ENCODE measurements at places on chromosomes 13 and 19. TPM values are rescaled to one million over a fixed set of nuclear protein-coding genes. Genes with fewer than 3 reads are reported as not detected.

DNA sequence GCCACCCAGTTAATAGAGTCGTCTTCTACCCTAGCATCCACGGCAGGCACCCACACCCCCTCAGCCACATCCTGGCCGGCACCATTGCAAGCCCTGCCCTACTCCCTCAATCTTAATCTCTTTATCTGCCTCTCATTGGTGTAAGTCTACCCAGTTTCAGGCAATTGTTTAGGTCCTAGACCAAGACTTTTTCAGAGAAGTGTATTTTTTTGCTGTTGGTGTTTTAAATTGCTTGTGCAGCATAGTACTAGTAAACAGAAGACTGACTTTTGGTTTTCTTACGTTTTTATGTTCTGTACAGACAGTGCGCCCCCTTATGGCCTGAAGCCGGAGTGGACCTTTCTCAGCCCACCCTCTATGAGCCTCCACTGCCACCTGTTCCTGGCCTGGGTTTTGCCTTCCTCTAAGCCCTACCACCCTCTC lies 2.3 kb upstream of the LCP1 start:
- no peaks in the 10 kb centered on the region for H3K36me3 ChIP-seq
- H3K27ac ChIP-seq, result peak overlapping the region; percentile 99
- H3K4me3 ChIP-seq, result peak overlapping the region; percentile 92
- peaks cover 44% of the 10 kb centered on the region for H3K4me1 ChIP-seq
- DNase-seq, result peak; percentile 79

DNA sequence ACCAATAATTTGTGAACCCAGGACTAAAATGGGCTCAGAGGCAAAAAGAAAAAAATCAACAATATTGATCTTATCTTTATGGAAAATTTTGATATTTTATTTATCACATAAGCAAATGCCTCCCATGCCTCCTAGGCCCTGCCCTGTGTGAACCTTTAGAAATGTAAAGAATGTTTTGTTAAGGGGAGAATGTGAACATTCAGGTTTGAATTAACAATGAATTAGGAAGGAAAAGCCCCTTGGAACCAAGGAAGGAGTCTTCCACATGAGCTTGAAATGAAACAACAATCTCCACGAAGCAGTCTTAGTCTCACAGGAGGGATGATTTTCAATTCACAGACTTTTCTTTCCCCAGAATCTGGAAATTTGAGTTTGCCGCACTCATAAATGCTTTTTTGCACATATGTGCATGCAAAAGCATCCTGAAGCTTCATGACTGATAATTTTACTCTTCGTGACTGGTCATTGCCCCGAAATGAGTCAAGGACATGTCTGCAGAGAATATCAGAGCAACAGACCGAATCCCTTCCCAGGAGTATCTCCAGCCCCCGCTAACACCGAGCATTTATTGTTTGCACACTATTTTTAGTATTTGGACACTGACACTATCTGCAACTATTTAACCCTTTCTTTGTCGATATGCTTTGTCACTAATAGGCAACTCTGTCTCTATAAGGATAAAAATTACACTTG lies 135.2 kb downstream of the DCT start:
- no peak overlapping the region for H3K4me3 ChIP-seq
- no peak overlapping the region for H3K27ac ChIP-seq
- no peaks in the 10 kb centered on the region for H3K27me3 ChIP-seq
- no peaks in the 10 kb centered on the region for H3K4me1 ChIP-seq
- DNase-seq, result no peak
- H3K36me3 ChIP-seq, result no peaks in the 10 kb centered on the region

DNA sequence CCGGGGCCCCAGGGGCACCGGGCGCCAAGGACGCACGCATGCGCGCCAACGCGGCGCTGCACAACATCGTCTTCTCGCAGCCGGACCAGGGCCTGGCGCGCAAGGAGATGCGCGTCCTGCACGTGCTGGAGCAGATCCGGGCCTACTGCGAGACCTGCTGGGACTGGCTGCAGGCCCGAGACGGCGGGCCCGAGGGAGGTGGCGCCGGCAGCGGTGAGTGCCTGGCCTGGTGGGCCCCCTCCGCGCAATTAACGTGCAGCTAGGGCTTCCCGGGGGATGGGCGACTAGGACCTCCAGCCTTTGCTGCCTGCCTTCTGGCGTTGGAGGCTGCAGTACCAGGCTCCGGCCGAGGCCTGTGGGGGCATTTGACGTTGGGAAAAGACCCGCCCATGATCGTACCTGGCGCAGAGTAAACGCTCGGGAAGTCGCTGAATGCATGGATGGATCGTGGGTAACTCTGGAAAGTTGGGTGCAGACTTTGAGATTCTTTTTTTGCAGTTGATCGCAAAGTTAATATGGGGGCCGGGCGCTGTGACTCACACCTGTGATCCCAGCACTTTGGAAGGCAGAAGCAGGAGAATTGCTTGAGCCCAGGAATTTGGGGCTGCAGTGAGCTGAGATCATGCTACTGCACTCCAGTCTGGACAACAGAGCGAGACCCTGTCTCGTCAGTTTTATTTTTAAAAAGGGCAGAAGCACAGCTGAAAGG lies 7.3 kb downstream of the APC2 start:
- peaks cover 13% of the 10 kb centered on the region for H3K27me3 ChIP-seq
- no peak overlapping the region for H3K27ac ChIP-seq
- no peak for DNase-seq
- peaks cover 21% of the 10 kb centered on the region for H3K4me1 ChIP-seq

DNA sequence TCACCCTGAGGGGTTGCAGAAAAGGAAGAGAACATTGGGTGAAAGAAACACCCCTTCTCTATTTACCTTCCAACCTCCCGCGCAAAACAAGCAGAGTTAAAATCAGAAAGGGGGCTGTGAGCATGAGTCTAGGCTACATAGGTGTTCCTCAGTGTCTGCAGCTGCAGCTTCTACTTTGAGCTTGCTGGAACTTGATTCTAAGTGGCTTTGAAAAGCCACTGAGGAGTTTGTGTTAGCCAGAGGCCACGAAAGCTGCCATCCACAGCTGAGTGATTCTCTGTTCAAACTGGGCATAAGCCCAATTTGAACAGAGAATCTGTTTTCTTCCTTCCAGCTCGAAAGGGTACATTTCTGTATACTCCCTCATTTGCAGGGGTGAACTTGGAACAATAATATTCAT lies 343.9 kb downstream of the PCDH9 start:
- peaks cover 7% of the 10 kb centered on the region for H3K36me3 ChIP-seq
- DNase-seq, result no peak
- peak overlapping the region; percentile 62 for H3K4me3 ChIP-seq
- peaks cover 36% of the 10 kb centered on the region for H3K4me1 ChIP-seq
- peak overlapping the region; percentile 3 for H3K27ac ChIP-seq

- no peak overlapping the region for H3K4me3 ChIP-seq
- H3K27me3 ChIP-seq, result no peaks in the 10 kb centered on the region
- H3K4me1 ChIP-seq, result no peaks in the 10 kb centered on the region
- H3K36me3 ChIP-seq, result no peaks in the 10 kb centered on the region
- H3K27ac ChIP-seq, result no peak overlapping the region
Measured at GRCh38 chr13:71320452-71320851, 546.6 kb downstream of the DACH1 start.

DNA sequence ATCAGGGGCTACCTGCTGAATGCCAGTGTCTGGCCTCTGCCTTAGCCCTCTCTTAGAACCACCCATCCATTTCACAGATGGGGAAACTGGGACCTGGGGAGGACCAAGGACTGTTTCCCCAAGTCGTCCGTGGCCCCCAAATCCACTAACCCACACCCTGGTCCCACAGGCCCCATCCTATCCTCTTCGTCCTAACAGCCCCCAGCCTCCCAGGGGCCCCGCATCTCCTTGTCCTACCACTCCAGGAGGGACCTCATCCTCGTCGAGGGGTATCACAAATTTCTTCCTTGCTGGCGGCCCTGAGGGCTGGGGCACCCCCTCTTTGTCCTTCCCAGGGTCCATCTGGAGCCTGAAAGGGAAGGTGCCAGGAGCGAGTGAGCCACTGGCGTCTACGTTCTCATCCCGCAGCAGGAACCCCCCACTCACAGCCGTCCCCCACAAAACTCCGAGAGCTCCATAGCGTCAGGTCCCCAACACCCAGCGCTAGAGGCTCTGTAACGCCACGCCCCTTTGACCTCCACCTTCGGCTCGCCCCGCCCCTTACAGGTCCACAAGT lies 606 bp downstream of the ERCC1 start:
- peaks cover 1% of the 10 kb centered on the region for H3K27me3 ChIP-seq
- H3K27ac ChIP-seq, result peak overlapping the region; percentile 89
- H3K36me3 ChIP-seq, result no peaks in the 10 kb centered on the region
- DNase-seq, result no peak
- peak overlapping the region; percentile 100 for H3K4me3 ChIP-seq

- H3K36me3 ChIP-seq, result peaks cover 7% of the 10 kb centered on the region
- H3K27me3 ChIP-seq, result no peaks in the 10 kb centered on the region
- peaks cover 72% of the 10 kb centered on the region for H3K4me1 ChIP-seq
- no peak for DNase-seq
- no peak overlapping the region for H3K27ac ChIP-seq
Measured at GRCh38 chr19:10767726-10768125, 49.8 kb downstream of the DNM2 start.

GRCh38 chr13:106917673-106918556 lies 350.0 kb upstream of the ARGLU1 start:
- peak; percentile 50 for DNase-seq
- H3K36me3 ChIP-seq, result no peaks in the 10 kb centered on the region
- H3K27ac ChIP-seq, result no peak overlapping the region

- H3K36me3 ChIP-seq, result peaks cover 8% of the 10 kb centered on the region
- no peak overlapping the region for H3K4me3 ChIP-seq
- no peaks in the 10 kb centered on the region for H3K4me1 ChIP-seq
- H3K27ac ChIP-seq, result no peak overlapping the region
- H3K27me3 ChIP-seq, result peaks cover 5% of the 10 kb centered on the region
- peak; percentile 35 for DNase-seq
Measured at GRCh38 chr19:39052243-39052746, 19.9 kb upstream of the FBXO27 start.

DNA sequence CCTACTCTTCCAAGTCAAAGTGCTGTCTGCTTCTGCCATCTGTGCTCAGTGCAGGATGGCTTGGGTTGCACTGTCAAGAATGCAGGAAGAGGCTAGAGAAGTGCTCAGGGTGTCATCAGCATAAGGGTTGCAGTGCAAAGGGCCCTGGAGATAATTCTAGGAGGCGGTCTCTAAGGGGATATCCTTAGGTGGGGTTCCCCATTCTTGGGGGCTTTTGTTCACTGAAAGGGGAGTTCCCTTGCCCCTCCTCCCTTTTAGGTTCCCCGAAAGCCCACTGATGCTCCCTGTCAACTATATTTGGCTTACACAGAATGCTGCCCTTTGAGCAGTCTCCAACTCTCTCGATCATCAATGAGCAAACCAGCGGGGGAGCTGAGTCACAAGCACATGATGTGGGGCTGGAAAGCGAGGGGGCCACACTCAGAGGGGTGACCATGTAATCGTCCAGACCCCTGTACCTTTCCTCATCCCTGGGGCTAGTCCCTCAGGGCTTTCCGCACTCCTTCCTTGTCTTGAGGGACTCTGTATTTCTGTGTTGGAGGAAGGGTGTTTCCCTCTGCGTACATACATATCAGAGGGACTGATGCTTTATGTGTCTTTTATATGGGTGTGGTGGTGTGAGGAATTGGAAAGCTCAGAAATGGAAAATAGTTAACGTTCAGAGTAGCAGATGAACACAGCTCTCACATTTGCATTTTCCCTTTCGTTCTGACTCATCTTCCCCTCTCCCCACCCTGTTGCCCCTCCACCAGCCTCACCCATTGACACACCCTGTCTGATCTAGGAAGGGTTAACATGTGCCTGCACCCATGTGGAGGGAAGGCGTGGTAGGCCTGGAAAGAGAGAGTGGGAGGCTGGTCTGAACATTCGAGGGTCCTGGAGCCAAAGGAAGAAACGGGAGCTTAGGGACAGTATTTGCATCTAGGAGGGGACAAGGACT lies 6.7 kb downstream of the ZBTB32 start:
- no peak overlapping the region for H3K4me3 ChIP-seq
- peaks cover 29% of the 10 kb centered on the region for H3K4me1 ChIP-seq
- DNase-seq, result no peak
- H3K36me3 ChIP-seq, result no peaks in the 10 kb centered on the region

- no peak overlapping the region for H3K27ac ChIP-seq
- no peak for DNase-seq
- peaks cover 11% of the 10 kb centered on the region for H3K36me3 ChIP-seq
- peaks cover 62% of the 10 kb centered on the region for H3K4me1 ChIP-seq
- no peaks in the 10 kb centered on the region for H3K27me3 ChIP-seq
- H3K4me3 ChIP-seq, result no peak overlapping the region
Measured at GRCh38 chr13:27140060-27140459, 31.6 kb downstream of the USP12 start.

GRCh38 chr13:62875118-62875640 lies 1459.5 kb upstream of the PCDH20 start:
- no peaks in the 10 kb centered on the region for H3K27me3 ChIP-seq
- H3K4me3 ChIP-seq, result no peak overlapping the region
- no peak for DNase-seq

- H3K4me1 ChIP-seq, result no peaks in the 10 kb centered on the region
- DNase-seq, result no peak
- H3K4me3 ChIP-seq, result no peak overlapping the region
- no peaks in the 10 kb centered on the region for H3K36me3 ChIP-seq
Measured at GRCh38 chr19:41774515-41774980, 19.2 kb downstream of the CEACAM6 start.

DNA sequence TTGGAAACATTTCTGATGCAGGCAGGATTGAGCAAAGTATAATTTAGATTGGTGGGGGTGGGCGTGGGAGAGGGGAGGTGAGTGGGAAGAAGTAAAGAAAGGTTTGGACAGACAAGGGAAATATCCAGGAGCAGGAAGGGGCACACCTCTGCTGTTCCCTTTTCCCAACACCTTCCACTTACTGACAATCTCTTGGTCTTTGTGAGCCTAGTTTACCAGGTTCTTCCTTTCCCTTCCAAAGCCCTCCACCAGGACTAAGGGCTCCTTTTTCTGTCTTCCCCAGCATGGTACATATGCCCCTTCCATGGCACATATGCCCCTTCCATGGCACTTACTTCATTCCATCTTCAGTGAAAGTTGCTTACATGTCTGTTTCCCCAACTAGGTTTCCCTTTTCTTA lies 6.2 kb upstream of the THSD1 start:
- H3K27ac ChIP-seq, result no peak overlapping the region
- no peaks in the 10 kb centered on the region for H3K4me1 ChIP-seq
- H3K4me3 ChIP-seq, result no peak overlapping the region
- H3K27me3 ChIP-seq, result no peaks in the 10 kb centered on the region
- no peak for DNase-seq

DNA sequence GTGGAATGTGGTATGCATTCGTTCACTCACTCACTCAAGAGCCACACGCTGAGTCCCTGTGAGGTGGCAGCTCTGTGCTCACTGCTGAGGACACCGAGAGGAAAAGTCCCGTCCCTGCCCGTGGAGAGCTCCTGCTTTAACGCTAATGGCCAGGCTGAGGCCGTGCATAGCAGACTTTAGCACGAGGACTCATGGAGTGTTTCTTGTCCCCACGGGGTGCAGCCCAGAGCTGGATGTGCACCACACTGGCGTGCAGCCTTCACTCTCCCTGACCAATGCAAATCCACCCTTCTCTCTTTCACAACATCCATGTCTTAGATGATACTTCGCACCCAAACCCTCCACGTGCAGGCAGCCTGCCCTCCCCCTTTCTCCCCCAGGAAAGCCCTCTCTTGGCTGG lies 159.6 kb upstream of the ZNF536 start:
- no peak overlapping the region for H3K4me3 ChIP-seq
- H3K36me3 ChIP-seq, result no peaks in the 10 kb centered on the region
- H3K27ac ChIP-seq, result no peak overlapping the region

GRCh38 chr13:40362502-40362901 lies 303.9 kb downstream of the FOXO1 start:
- H3K27me3 ChIP-seq, result no peaks in the 10 kb centered on the region
- no peak for DNase-seq
- peaks cover 15% of the 10 kb centered on the region for H3K4me1 ChIP-seq
- H3K36me3 ChIP-seq, result no peaks in the 10 kb centered on the region
- H3K4me3 ChIP-seq, result no peak overlapping the region

The FCHO1 gene
- polyA plus RNA-seq, result 24.1 TPM

The HTR2A gene
- not detected for polyA plus RNA-seq

The RNF17 gene
- polyA plus RNA-seq, result not detected

The NEK3 gene
- 4.8 TPM for polyA plus RNA-seq

The ERICH6B gene
- not detected for polyA plus RNA-seq

The TJP3 gene
- polyA plus RNA-seq, result 2.1 TPM

Data from naive B cell (primary cell).